ENCODE measurements at places on chromosomes 1 and 21.

DNA sequence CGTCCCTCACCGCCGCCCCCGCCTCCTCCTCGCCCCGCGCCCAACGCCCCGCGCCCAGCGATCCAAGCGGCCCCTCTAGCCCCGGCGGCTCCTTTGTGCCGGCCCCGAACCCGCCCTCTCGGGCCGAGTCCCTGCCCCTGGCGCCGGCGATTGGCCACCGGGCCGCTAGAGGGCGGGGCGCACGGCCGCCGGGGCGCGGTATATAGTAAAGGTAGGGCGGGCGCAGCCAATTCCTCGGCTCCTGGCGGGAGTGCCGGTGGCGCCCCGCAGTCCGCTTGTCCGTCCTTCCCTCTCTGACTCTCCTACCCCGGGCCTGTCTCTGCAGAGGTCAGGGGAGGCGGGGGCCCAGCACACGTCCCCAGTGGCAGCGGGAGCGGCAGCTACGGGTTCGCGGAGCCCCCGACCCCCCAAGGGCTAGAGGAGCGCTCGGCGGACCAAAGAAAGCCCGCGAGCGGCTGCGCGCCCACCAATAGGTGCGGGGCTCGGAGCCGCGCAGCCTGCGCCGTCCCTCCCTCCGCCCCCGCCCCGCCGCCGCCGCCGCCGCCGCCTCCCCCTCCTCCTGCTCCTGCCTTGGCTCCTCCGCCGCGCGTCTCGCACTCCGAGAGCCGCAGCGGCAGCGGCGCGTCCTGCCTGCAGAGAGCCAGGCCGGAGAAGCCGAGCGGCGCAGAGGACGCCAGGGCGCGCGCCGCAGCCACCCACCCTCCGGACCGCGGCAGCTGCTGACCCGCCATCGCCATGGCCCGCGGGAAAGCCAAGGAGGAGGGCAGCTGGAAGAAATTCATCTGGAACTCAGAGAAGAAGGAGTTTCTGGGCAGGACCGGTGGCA is at the start of gene ATP1B1:
ATP1B1 (plus strand) TSS at position 596 of the 826 bp plus-strand sequence; CDS start at position 736, 140 bp downstream.
- peak; percentile 61 for DNase-seq

DNA sequence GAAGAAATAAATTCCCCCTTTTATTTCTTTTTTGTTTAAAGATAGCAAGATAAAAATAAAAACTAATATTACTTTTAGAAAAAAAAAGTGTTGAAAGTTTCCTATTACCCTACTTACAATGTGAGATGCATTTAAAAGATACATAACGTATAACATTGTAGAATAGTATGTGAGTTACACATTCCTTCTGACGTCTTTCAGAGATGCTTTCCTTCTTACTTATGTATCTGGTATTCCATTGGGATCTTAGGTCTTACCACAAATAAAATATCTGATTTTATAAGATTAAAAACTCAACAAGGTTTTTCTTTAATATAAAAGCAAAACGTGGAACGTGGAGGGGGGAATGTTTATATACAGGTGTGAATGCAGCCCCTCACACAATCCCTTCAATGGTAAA is 147.2 kb upstream of the ETS2 start:
- no peak for DNase-seq

GRCh38 chr1:18893120-18893519 is 9.2 kb downstream of the ALDH4A1 start:
- DNase-seq = no peak

- DNase-seq = no peak
Observed at GRCh38 chr1:92909321-92909720, 51.9 kb downstream of the DIPK1A start.

GRCh38 chr1:55034476-55035133 is 4.7 kb upstream of the PCSK9 start:
- DNase-seq = no peak
